Hypothalamus (tissue), 51 donors: ENCODE measurements at places on chromosomes 13 and 19.

- no peak for DNase-seq
Observed at GRCh38 chr19:44212866-44213346, 574 bp downstream of the ZNF227 start.

DNA sequence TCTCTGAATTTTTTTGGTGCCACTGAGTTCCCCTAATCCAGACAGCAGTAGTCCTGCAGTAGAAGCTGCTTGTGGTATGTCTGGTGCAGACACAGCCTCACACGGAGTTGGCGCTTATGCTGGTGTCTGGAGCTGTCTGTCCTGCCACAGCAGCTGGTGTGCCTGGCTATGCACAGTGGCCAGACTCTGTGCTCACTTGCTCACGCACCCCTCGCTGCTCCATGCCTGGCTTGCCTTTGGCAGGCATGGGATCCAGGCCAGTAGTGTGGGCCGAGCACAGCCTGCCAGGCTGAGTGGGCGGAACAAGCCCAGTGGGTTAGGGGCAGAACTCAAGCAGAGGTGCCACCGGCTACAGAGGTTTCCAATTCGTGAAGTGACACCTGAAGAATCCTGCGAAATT, 845.9 kb upstream of the PCDH9 start:
- no peak for DNase-seq

DNA sequence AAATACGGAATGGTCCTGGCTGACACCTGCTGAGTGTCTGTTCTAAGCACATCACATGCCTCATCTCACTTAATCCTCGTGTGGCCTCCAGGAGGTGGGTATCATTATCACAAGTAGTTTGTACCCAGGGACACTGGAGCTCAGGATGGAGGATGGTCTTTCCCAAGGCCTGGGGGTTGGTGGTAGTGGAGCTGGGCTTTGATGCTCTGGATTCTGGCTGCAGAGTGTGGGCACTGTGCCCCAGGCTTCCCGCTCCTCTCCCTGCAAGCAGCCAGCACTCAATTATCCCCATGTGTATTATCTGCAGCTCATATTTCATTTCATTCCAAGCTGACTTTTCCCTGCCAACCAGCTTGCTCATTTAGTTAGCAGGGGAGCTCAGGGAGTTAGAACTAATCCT, 52.1 kb downstream of the SIAH3 start:
- DNase-seq: no peak

- no peak for DNase-seq
Observed at GRCh38 chr13:64716936-64717335, 2513.2 kb downstream of the PCDH9 start.
